ENCODE measurements at places on chromosomes 1 and 21. TPM values are rescaled to one million over a fixed set of nuclear protein-coding genes. Genes with fewer than 3 reads are reported as not detected.

DNA sequence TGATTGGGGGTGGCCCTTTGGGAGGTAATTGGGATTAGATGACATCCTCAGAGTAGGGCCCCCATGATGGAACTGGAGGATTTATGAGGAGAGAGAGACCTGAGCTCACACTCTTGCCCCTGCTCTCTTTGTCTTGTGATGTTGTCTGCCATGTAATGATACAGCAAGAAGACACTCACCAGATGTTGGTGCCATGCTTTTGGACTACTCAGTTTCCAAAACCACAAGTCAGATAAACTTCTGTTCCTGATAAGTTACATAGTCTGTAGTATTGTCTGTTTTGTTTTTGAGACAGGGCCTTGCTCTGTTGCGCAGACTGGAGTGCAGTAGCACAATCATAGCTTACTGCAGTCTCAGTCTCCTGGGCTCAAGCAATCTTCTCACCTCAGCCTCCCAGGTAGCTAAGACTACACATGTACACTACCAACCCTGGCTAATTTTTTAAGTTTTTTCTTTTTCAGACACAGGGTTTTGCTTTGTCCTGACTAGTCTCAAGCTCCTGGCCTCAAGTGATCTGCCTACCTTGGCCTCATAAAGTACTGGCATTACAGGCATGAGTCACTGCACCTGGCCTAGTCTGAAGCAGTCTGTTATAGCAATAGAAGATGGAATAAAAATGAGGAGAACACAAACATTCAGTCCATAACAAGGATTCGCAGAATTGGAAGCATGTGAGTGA, 115.0 kb upstream of the GALNT2 start:
- no peak for DNase-seq
- no peaks in the 10 kb centered on the region for H3K4me1 ChIP-seq
- no peak overlapping the region for H3K27ac ChIP-seq
- no peaks in the 10 kb centered on the region for H3K36me3 ChIP-seq
- no peak overlapping the region for H3K4me3 ChIP-seq
- no peaks in the 10 kb centered on the region for H3K27me3 ChIP-seq

DNA sequence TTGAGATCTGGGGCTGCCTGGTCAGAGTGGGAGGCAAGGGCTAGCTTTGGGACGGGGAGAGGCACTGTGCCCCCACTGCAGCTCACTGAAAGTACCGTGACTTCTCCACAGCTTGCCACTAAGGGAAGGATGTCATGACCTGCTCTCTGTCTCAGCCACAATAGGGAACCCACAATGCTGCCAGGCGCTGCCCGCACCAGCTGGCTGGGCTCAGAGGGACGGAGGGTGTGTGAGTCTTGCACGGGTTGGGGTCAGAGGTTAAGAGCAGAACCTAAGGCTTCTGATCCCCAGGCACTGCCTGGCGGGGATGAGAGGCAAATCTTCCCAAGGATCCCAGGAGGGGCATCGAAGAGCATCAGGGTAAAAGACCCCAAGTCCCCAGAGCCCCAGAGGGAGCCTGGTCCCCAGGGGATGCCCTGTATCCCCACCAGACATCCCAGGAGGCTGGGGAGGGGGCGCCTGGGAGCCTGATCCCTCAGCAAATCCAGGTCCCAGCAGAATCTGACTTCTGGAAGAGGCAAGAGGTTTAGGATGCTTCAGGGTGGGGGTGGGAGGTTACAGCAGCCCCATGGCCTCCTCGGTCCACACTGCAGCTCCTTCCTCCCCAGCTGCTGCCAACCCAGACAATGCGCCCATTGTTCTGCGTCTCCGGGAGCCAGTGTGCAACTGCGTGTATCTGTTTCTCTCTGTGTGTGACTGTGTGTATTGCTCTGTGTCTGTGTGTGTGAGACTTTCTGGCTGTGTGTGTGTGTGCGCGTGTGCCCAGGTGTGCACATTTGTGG, 2.0 kb upstream of the MARCKSL1 start:
- peak; percentile 86 for DNase-seq
- H3K4me3 ChIP-seq: no peak overlapping the region
- H3K36me3 ChIP-seq: peaks cover 3% of the 10 kb centered on the region
- H3K27me3 ChIP-seq: no peaks in the 10 kb centered on the region
- peaks cover 52% of the 10 kb centered on the region for H3K4me1 ChIP-seq

The NT5C1A gene
- total RNA-seq: not detected

GRCh38 chr1:16145030-16145661, 10.7 kb downstream of the EPHA2 start:
- H3K36me3 ChIP-seq: peaks cover 22% of the 10 kb centered on the region
- H3K27ac ChIP-seq: peak overlapping the region; percentile 92
- DNase-seq: peak; percentile 94
- peaks cover 89% of the 10 kb centered on the region for H3K4me1 ChIP-seq
- no peaks in the 10 kb centered on the region for H3K27me3 ChIP-seq
- peak overlapping the region; percentile 34 for H3K4me3 ChIP-seq

GRCh38 chr21:16476056-16476825, 746.5 kb downstream of the USP25 start:
- H3K27ac ChIP-seq: no peak overlapping the region
- no peak for DNase-seq
- H3K27me3 ChIP-seq: no peaks in the 10 kb centered on the region
- no peaks in the 10 kb centered on the region for H3K36me3 ChIP-seq
- H3K4me3 ChIP-seq: no peak overlapping the region
- no peaks in the 10 kb centered on the region for H3K4me1 ChIP-seq

GRCh38 chr1:110570901-110571300, 35.3 kb downstream of the KCNA2 start:
- DNase-seq: no peak
- no peak overlapping the region for H3K4me3 ChIP-seq
- H3K36me3 ChIP-seq: no peaks in the 10 kb centered on the region
- H3K4me1 ChIP-seq: no peaks in the 10 kb centered on the region
- no peak overlapping the region for H3K27ac ChIP-seq
- H3K27me3 ChIP-seq: peaks cover 22% of the 10 kb centered on the region

- H3K4me3 ChIP-seq: no peak overlapping the region
- H3K27me3 ChIP-seq: no peaks in the 10 kb centered on the region
- peak; percentile 90 for DNase-seq
- H3K36me3 ChIP-seq: peaks cover 28% of the 10 kb centered on the region
Observed at GRCh38 chr1:9770298-9770697, 53.5 kb downstream of the CLSTN1 start.

The GJA8 gene
- total RNA-seq: not detected

DNA sequence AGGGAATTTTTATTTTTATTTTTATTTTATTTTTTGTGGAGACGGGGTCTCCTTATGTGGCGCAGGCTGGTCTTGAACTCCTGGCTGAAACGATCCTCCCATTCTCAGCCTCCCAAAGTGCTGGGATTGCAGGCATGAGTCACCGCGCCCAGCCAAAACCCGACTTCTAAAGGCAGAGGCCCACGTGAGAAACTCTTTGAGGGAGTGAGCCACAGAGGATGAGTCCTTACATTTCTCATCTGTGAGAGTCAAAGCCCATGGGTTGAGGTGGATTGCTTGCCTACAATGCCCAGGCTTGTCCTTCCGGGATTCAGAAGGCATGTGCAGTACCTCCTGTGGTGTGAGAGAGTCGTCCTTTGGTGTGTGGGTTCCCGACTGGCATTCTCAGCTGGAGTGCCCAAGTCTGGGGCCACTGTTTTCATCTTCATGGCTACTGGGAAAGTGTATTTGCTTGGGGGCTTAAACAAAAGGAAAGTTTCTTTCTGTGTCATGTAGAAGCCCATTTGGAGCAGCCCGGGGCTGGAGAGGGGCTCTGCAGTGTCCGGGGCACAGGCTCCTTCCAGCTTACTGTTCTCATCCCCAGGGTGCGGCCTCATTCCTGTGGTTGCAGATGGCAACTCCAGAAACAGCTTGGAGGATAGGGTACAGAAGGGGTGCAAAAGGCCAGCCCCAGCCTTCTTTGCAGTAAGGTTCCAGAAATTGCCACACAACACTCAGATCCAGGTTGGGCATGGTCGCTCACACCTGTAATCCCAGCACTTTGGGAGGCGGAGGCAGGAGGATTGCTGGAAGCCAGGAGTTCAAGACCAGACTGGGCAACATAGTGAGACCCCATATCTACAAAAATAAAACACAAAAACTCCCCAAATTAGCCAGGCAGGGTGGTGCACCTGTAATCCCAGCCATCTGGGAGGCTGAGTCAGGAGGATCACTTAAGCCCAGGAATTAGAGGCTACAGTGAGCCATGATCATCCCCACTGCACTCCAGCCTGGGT, 29.4 kb upstream of the CSF3R start:
- H3K4me1 ChIP-seq: no peaks in the 10 kb centered on the region
- no peaks in the 10 kb centered on the region for H3K27me3 ChIP-seq
- no peak overlapping the region for H3K27ac ChIP-seq
- no peak overlapping the region for H3K4me3 ChIP-seq

The LRRC38 gene
- not detected for total RNA-seq

The MRPS6 gene
- total RNA-seq: 46.8 TPM

DNA sequence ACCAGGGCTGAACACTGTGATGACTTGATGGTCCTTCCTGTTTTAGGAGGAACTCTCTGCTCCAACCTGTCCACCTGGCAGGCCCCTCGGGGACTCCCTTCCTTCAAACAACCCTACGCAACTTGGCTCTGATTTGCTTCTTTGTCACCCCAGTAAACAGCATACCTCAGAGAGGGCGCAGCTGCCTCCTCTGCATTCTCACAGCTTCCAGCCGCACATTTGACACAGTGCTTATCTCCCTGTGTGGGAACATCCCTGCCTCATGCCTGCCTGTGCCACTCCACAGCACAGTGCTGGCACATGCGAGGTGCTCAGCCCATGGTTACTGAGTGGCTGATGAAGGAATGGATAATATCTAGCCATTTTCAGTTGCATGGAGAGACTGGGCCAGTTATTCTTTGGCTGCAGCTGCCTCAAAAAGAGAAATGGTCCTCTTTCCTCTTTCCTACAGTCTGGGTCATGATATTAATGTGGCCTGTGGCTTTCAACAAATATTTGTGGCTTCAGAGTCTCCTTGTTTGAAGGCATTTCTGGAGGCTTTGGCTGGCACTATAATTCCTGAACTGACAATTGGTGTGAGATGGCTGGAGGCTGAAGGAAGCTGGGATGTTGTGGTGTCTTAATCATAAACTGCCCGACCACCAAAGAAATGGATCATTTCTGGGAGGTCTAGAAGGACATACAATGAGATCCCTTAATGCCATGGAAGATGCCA, 77.9 kb downstream of the TENT5C start:
- no peaks in the 10 kb centered on the region for H3K27me3 ChIP-seq
- no peak for DNase-seq
- peaks cover 6% of the 10 kb centered on the region for H3K4me1 ChIP-seq
- no peaks in the 10 kb centered on the region for H3K36me3 ChIP-seq
- no peak overlapping the region for H3K4me3 ChIP-seq

DNA sequence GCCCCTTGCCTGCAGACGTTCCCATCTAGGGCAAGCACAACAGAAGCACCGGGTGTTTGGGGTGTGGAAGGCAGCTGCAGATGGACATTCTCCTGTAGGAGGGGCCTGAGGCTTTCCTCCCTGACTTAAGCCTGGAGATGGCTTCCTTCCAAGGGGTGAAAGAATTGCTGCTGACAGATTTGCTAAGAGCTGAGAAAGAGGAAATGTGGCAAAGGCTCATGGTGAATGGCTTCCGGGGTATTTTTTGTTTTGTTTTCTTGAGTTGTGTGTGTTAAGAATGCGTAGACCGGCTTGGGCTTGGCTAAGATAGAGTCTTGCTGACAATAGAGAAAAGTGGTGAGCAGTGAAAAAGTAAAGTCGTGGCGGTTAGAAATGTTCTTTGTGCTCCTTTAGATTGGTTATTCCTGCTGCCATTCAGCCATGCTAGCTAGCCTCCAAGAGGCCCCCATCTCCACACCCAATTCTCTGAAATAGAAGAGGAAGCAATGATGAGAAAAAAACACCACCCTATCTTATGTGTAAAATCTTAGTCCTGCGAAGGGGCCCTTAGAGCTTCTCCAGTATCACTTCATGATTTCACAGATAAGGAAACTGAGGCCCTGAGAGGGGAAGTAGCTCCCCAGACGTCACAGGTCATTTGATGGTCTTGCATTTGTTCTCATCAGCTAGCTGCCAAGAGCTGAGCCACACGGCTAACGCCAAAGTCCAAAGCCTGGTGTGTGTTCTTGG, 36.9 kb downstream of the EIF2D start:
- H3K4me3 ChIP-seq: no peak overlapping the region
- no peaks in the 10 kb centered on the region for H3K27me3 ChIP-seq
- peak overlapping the region; percentile 83 for H3K27ac ChIP-seq

- H3K4me3 ChIP-seq: no peak within 1 kb of the TSS
- no peaks in the 10 kb centered on the region for H3K36me3 ChIP-seq
- no peak within 1 kb of the TSS for H3K27ac ChIP-seq
Observed at GRCh38 chr1:248755517-248755916, at the start of gene LYPD8. LYPD8 (minus strand) TSS chr1:248755759; CDS start chr1:248751081, 4,678 bp downstream.
